ENCODE measurements at places on chromosomes 13 and 19. TPM values are rescaled to one million over a fixed set of nuclear protein-coding genes. Genes with fewer than 3 reads are reported as not detected.

DNA sequence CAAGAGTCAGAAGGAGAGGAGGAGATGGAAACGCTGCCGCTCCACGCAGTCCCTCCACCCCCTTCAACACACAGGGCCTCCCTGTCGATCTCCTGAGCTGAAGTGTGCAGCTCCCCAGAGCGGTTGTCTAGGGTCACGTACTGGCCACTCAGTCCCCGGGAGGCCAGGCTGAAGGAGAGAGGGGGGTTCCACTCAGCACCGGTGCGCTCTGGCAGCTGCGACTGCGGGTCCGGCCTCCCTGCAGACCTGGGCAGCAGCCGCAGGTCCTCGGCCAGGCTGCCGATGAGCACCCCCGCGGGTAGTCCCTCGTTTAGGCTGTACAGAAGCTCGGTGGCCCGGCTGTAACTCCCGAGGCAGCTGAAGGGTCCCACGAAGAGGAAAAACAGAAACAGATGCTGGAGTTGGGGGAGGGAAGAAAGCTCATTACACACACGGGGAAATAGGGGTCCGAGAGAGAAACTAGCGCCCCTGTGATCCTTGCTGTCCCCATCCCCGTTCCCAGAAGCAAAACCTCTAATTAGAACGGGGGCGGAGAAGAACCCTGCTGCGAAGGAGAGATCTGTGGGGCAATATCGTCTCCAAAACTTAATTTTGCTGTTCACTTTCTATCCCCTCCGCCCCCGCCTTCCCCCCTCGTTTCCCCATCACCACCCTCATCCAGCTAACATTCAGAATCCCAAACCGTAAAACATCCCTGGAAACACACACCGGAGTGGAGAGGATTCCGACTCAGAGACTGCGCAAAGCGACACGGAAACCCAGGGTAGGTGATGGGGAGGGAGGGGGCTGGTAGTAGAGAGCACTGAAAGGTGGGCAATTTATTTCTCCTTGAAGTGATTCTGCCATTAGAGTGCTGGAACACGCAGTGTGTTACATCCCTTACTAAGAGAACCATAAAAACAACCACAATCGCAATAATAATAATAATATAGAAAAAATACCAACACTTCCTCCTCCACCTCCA lies 1.8 kb downstream of the PCDH20 start:
- H3K36me3 ChIP-seq: no peaks in the 10 kb centered on the region
- peak overlapping the region; percentile 35 for H3K4me3 ChIP-seq
- H3K27me3 ChIP-seq: no peaks in the 10 kb centered on the region
- no peak overlapping the region for H3K27ac ChIP-seq

Gene SMIM44
- total RNA-seq: 6.2 TPM

DNA sequence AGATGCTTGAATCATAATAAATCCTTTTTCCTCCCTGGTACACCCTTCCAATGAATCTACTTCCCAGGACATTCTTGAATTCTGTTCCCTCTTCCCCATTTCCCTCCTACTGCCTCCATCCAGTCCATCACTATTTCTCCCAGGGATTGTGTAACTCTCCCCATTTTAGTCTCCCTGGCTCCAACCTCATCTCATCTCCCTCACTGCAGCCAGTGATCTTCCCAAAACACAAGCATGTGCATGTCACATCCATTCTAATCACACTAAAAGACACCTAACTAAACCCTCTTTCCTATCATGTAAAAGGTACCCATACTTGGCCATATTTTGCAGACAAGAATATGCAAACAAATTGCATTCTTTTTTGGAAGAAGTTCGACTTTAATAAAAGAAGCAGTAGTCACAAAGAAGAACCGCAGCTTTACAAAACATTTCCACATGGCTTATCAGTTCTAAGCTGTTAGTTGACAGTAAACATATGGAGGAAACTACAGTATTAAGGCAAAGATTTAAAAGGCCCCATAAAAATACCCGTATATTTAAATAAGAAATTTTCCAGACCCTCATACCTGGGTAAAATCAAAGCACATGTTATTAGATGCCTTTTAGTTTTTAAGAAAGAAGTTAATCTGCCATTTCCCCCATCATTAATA lies 111.0 kb downstream of the KCTD12 start:
- H3K4me3 ChIP-seq: no peak overlapping the region
- H3K27ac ChIP-seq: no peak overlapping the region
- H3K4me1 ChIP-seq: no peaks in the 10 kb centered on the region
- H3K27me3 ChIP-seq: no peaks in the 10 kb centered on the region

DNA sequence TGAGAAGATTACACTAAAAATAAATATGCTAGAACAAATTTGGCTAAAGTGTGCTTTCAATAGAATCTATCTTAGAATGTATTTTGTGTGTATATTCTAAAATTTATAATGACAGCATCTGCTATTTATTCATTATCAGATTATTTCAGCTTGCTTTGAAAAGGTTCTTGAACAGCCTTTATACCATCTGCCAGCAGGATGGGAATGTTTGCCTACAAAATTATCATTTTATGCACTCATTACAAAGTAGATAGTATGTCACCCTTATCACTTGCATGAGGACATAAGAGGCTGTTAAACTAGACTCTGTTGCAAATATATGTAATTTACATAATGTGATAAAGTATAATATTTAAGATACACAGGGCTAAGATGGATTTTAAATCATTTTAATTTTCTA lies 1286.9 kb upstream of the PCDH20 start:
- no peak for DNase-seq
- H3K4me3 ChIP-seq: no peak overlapping the region
- H3K4me1 ChIP-seq: no peaks in the 10 kb centered on the region
- no peaks in the 10 kb centered on the region for H3K27me3 ChIP-seq

Gene RNF225
- total RNA-seq: not detected

- H3K27ac ChIP-seq: no peak overlapping the region
- no peaks in the 10 kb centered on the region for H3K36me3 ChIP-seq
- no peak overlapping the region for H3K4me3 ChIP-seq
- no peaks in the 10 kb centered on the region for H3K27me3 ChIP-seq
- no peaks in the 10 kb centered on the region for H3K4me1 ChIP-seq
- no peak for DNase-seq
These were observed 218.1 kb upstream of the ARGLU1 start for GRCh38 chr13:106786006-106786563.

DNA sequence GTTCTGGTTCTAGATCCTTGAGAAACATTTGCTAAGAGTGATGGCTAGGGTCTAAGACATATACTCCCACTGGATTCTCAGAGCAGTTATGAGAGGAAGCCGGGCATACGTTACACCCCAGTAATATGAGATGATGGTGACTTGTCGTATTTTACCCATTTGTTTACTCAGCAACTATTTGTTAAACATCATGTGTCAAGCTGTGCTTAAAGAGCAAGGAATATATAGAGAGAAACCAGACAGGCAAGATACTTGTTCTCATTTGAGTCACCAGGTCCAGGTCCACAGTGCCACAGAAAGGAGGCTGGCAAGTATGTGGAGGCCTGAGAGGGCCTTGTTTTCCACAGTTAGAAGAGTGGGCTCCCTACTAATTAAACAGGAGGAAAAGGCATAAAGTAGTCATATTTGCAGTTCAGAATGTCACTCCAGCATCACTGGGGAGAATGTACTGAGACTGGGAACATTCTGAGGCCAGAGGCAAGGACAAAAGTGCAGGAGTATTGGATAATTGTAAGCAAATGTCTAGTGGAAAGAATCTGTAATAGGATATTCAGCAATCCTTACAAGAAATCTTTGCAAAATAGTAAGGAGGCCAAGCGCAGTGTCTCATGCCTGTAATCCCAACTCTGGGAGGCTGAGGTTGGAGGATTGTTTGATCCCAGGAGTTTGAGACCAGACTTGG lies 142.2 kb downstream of the IRS2 start:
- no peaks in the 10 kb centered on the region for H3K36me3 ChIP-seq
- no peak for DNase-seq
- no peaks in the 10 kb centered on the region for H3K4me1 ChIP-seq
- no peaks in the 10 kb centered on the region for H3K27me3 ChIP-seq
- H3K4me3 ChIP-seq: no peak overlapping the region
- H3K27ac ChIP-seq: no peak overlapping the region

DNA sequence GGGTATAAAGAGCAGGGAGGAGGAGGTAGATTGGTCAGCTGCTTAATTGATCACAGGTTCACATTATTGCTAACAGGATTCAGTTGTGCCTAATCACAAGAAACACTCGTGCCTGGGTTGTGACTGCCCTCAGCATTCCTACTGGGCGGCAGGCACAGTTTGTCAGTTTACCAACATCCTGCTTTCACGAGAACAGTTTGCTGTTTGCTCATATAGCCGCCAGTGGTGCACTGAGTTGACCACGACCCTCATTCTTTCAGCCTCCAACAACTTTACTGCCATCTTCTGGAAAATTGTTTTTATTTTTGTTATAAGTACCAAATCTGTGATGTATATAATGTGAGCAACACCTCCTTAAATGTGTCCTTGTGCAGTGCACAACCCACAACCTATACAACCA lies 16.2 kb upstream of the IFT88 start:
- H3K4me1 ChIP-seq: peaks cover 4% of the 10 kb centered on the region
- H3K27ac ChIP-seq: no peak overlapping the region
- H3K36me3 ChIP-seq: no peaks in the 10 kb centered on the region
- no peak overlapping the region for H3K4me3 ChIP-seq

- no peaks in the 10 kb centered on the region for H3K27me3 ChIP-seq
- peak overlapping the region; percentile 12 for H3K27ac ChIP-seq
- no peak overlapping the region for H3K4me3 ChIP-seq
- no peak for DNase-seq
These were observed 3.0 kb upstream of the KMT2B start for GRCh38 chr19:35714601-35715354.

- no peaks in the 10 kb centered on the region for H3K27me3 ChIP-seq
- H3K27ac ChIP-seq: no peak overlapping the region
- no peaks in the 10 kb centered on the region for H3K36me3 ChIP-seq
- H3K4me1 ChIP-seq: no peaks in the 10 kb centered on the region
- no peak for DNase-seq
These were observed 7.4 kb downstream of the ACTMAP start for GRCh38 chr19:40742886-40743285.

GRCh38 chr13:50072676-50073075 lies 57.4 kb downstream of the KCNRG start:
- no peaks in the 10 kb centered on the region for H3K27me3 ChIP-seq
- no peaks in the 10 kb centered on the region for H3K36me3 ChIP-seq
- no peak overlapping the region for H3K4me3 ChIP-seq
- no peak overlapping the region for H3K27ac ChIP-seq
- H3K4me1 ChIP-seq: no peaks in the 10 kb centered on the region

- H3K27ac ChIP-seq: no peak overlapping the region
- no peak overlapping the region for H3K4me3 ChIP-seq
- DNase-seq: no peak
- H3K27me3 ChIP-seq: no peaks in the 10 kb centered on the region
- H3K4me1 ChIP-seq: peaks cover 8% of the 10 kb centered on the region
These were observed 34.7 kb downstream of the TSSK6 start for GRCh38 chr19:19480688-19481087.

DNA sequence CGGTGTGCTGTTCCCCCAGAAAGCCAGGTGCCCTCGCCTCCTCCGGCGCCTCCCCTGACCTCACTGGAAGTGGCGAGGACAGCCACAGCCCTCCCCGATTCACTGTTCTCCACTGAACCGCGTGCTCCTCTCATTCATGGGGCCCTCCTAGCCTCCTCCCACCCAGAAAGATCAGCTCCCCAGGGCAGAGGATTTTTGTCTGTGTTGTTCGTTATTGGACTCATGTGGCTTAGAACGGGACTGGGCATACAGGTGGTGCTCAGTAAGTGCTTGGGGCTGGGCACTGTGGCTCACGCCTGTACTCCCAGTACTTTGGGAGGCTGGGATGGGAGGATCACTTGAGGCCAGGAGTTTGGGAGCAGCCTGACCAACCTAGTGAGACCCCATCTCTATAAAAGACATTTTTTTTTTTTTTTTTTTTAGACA lies 3.8 kb downstream of the PRTN3 start:
- H3K36me3 ChIP-seq: no peaks in the 10 kb centered on the region
- DNase-seq: no peak
- H3K27ac ChIP-seq: no peak overlapping the region
- H3K4me1 ChIP-seq: peaks cover 9% of the 10 kb centered on the region
- H3K27me3 ChIP-seq: peaks cover 47% of the 10 kb centered on the region
- H3K4me3 ChIP-seq: no peak overlapping the region

GRCh38 chr13:49404703-49405020 lies 39.2 kb downstream of the CAB39L start:
- no peak overlapping the region for H3K4me3 ChIP-seq
- no peak overlapping the region for H3K27ac ChIP-seq
- no peak for DNase-seq
- no peaks in the 10 kb centered on the region for H3K36me3 ChIP-seq

GRCh38 chr19:6216236-6216995 lies 63.4 kb downstream of the MLLT1 start:
- H3K36me3 ChIP-seq: no peaks in the 10 kb centered on the region
- no peaks in the 10 kb centered on the region for H3K27me3 ChIP-seq
- H3K27ac ChIP-seq: no peak overlapping the region
- DNase-seq: no peak
- H3K4me1 ChIP-seq: peaks cover 2% of the 10 kb centered on the region

- H3K4me3 ChIP-seq: no peak overlapping the region
- no peak overlapping the region for H3K27ac ChIP-seq
- no peaks in the 10 kb centered on the region for H3K4me1 ChIP-seq
- no peaks in the 10 kb centered on the region for H3K27me3 ChIP-seq
These were observed 120.5 kb downstream of the ZNF536 start for GRCh38 chr19:30492586-30493270.

Gene RXFP2
- not detected for total RNA-seq

GRCh38 chr13:27964741-27965323 lies 4.3 kb downstream of the CDX2 start:
- peaks cover 9% of the 10 kb centered on the region for H3K4me1 ChIP-seq
- H3K36me3 ChIP-seq: no peaks in the 10 kb centered on the region
- peaks cover 38% of the 10 kb centered on the region for H3K27me3 ChIP-seq
- peak overlapping the region; percentile 91 for H3K27ac ChIP-seq
- H3K4me3 ChIP-seq: peak overlapping the region; percentile 75

GRCh38 chr19:53978975-53979801 lies 12.2 kb upstream of the CACNG6 start:
- no peak for DNase-seq
- no peaks in the 10 kb centered on the region for H3K4me1 ChIP-seq
- no peak overlapping the region for H3K4me3 ChIP-seq
- H3K27me3 ChIP-seq: peaks cover 43% of the 10 kb centered on the region
- H3K36me3 ChIP-seq: no peaks in the 10 kb centered on the region

Gene PDE4C
- total RNA-seq: 2.1 TPM

DNA sequence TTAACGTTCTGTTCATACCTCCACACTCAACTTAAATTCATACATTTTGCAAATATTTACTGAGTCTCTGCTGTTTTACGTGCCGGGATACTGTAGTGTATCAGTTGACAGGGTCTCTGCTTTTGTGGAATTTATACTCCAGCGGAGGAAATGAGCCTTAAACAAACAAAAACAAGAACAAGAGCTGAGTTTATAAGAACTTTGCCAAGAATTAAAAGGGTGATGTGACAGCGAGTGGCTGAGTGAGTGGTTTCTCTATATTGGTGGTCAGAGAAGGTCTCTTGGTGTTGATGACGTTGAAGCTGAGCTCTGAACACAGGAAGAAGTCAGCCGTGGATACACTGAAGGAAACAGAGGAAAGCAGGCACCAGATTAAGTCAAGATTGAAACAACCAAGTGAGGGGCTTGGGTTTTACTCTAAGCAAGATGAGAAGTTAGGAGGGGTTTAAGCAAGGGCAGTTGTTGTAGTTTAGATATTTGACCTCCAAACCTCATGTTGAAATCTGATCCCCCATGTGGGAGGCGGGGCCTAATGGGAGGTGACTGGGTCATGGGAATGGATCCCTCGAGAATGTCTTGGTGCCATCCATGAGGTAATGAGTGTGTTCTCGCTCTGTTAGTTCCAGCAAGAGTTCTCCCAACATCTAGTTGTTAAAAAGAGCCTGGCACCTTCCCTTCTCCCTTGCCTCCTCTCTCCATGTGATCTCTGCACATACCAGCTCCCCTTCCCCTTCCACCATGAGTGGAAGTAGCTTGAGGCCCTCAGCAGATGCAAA lies 248.3 kb downstream of the DCLK1 start:
- H3K36me3 ChIP-seq: no peaks in the 10 kb centered on the region
- no peak overlapping the region for H3K4me3 ChIP-seq
- no peak for DNase-seq
- no peaks in the 10 kb centered on the region for H3K4me1 ChIP-seq
- no peaks in the 10 kb centered on the region for H3K27me3 ChIP-seq
- H3K27ac ChIP-seq: no peak overlapping the region

Gene ATP8B3
- total RNA-seq: 0.42 TPM

Gene ZNF570
- 1.7 TPM for total RNA-seq
